ENCODE measurements at places on chromosomes 6 and 20.

GRCh38 chr6:90687775-90688380, 101.0 kb upstream of the MAP3K7 start:
- DNase-seq = no peak

DNA sequence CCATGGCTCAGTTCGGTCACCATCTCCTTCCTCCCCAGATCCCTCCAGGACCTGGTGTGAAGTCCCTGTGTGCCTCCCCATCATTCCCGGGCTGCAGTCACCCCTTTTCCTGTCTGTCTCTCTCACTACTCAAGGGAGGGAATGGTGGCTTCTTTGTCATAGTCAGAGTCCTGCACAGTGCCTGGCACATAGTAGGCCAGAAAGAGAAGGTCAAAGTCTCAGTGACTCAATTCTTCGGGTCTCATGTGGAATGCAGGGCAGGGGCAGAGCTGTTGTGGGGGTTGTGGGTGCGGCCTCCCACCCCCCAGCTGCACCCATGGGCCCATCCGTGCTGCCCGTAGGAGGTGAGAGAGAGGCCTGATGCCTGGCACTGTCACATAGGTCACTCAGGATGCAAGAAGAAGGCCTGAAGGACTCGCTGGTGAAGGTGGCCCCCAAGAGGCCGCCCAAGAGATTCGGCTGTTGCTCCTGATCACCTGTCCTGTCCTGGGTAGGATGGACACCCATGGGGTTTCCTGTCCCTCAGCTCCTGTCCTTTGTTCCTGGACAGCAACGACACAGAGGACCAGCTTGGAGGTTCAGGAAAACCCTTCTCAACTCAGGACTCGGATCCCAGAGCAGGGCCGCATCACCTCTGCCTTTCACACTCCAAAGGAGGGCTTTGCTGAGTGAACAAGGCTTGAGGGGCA, 34.1 kb downstream of the RAB44 start:
- DNase-seq = no peak

DNA sequence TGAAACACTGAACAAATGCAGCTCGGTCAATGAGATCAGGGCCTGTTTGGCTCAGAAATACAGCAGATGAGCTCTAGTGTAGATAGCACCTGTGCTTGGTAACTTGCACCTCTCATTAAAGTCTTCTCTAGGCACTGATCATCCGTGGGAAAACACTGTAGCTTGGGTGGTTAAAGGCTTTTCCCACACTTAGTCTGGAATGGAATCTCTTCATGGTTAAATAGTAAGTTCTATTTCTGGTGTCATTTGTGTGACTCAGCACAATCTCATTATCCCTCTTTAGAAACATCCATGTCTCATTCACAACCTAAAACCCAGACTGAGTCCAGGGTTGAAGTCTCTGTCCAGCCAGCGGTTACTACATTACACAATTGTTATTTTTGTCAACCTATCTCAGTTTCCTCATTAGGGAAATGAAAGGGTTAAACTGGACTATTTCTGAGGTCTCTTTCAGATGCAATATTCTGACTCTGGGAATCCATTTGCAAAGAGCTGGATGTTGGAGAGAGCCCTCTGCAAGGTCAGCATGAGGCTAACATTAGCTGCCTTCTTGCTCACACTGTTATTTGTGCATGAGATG, 125.0 kb downstream of the ZDHHC14 start:
- DNase-seq = peak; percentile 9

GRCh38 chr6:12844284-12845223, 128.0 kb downstream of the PHACTR1 start:
- DNase-seq = peak; percentile 36

DNA sequence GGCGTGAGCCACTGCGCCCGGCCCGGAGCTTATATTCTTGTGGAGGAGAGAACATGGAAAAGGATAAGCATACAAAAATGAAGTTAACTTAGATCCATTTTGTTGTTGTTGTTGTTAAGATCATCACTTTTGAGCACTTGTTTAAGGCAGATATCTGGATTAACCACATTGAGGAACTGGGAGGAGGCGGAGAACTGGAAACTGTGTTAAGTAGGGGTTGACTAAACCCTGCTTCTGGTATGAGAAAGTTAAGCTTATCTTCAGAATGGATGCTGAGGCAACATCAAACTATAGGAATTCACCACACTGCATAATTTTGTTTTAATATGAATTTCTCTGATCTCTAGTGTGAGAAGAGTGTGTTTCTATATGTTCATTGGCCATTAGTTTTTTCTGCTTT, 57.6 kb downstream of the GCNT2 start:
- DNase-seq = no peak

DNA sequence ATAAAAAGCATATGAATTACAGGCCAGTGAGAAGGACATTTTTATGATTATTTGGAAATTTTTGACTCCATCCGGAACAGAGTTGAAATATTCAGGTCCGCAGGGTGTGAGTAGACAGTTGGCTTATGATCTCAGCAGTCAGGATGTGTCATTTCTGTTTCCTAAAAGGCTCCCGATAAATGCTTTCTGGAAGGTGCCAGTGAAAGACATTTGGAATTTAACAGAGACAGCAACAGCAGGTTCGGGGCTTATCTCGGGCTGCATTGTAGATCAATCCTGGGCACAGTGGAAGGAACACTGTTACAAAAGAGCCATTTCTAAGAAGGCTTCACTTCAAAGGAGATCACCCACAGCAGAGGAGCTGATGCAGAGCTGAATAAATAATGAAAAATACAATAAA, 934.4 kb downstream of the KIF16B start:
- DNase-seq = no peak

- DNase-seq = no peak
Observed at GRCh38 chr6:25418454-25419052, 139.4 kb downstream of the CARMIL1 start.

DNA sequence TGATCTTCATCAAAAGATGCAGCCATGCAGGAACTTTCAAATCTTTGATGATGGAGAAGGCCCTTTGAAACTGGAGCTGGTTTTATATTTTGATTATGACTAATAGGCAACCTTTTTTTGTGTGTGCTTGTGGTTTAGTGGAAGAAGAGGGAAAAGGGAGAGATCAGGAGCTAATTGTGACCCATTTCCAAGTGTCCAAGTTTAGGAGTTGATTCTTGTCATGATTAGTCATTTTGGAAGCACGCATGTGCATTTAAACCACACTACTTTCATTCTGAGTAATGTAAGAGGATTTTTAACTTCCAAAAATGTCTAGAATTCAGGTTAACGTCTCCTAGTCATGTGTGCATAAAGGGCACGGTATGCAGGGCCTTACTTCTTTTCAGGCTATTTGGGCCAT, 3.5 kb downstream of the FOXO3 start:
- peak; percentile 96 for DNase-seq

DNA sequence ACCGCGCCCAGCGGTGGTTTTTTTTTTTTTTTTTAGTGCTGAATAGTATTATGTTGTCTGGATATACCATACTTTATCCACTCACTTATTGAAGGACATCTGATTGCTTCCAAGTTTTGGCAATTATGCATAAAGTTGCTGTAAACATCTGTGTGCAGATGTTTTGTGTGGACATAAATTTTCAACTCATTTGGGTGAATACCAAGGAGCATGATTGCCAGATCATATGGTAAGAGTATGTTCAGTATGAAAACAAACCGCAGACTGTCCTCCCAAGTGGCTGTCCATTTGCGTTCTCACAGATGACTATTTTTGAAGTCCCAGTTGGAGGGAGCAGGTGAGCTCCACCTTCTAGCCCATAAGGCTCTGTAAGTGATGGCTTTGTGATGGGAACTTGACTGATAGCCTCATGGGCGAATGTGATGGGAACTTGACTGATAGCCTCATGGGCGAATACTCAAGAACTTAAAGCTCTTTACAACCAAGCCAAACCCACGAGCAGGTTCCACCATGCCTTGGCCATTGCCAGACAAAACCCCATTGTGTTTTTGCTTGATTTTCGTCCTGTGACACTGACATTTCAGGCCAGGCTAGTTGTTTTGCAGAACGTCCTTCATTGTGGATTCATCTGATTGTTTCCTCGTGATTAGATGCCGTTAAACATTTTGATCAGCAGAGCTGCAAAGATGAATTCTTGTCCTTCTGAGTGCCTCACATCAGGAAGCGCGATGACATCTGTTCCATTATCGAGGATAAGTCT, 51.0 kb downstream of the ZBTB2 start:
- DNase-seq = no peak

DNA sequence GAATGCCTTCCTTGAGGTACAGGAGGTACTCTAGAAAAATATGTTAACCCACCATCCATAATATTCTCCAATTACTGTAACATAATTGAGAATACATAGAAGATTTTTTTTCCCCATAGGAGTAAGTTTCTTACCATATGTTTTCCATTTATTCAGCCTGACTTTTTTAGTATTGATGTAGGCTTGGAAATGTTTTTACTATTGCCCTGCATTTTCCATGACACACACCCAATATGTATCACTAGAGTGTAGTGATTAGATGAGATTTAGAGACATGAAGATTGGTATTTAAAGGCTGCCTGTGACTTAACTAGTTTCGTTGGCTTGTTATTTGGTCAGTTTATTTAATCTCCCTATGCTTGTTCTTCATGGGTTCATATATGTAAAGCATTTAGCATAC, 39.5 kb downstream of the KCNQ5 start:
- DNase-seq = no peak

GRCh38 chr6:69449887-69450286, 346.9 kb downstream of the LMBRD1 start:
- no peak for DNase-seq

GRCh38 chr6:7324520-7324919, 11.5 kb upstream of the SSR1 start:
- DNase-seq = no peak

- peak; percentile 82 for DNase-seq
Observed at GRCh38 chr6:52595796-52596130, 18.9 kb upstream of the TRAM2 start.

DNA sequence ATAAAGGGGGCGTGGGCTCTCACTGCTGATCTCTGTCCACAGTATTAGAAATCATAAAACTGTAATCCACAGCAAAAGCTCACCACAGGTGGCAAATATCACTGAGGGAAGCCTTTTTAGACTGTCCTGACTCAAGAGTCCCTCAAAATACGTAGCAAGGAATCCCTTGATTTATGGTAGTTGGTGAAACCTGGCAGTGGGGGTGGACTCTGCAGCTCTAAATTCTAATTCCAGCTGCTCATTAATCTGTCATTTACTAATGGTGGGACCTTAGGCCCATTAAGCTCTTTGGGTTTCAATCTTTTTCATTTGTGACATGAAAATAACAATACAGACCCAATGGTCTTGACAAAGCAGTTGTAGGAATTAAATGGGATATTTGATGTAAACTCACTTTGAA, 32.3 kb downstream of the GMDS start:
- DNase-seq = no peak

DNA sequence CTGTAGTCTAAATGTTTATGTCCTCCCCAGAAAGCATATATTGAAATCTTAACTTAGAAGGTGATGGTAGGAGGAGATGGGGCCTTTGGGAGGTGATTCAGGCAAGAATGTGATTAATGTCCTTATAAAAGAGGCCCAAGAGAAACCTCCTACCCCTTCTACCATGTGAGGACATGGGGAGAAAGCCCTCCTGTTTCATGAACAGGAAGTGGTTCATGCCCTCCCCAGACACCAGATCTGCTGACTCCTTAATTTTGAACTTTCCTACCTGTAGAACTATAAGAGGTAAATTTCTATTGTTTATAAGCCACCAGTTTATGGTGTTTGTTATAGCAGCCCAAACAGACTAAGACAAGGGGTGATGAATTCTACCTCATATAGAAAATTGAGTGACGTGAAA, 8.7 kb upstream of the ECT2L start:
- no peak for DNase-seq

- DNase-seq = no peak
Observed at GRCh38 chr6:9507136-9507895, 907.6 kb downstream of the TFAP2A start.

DNA sequence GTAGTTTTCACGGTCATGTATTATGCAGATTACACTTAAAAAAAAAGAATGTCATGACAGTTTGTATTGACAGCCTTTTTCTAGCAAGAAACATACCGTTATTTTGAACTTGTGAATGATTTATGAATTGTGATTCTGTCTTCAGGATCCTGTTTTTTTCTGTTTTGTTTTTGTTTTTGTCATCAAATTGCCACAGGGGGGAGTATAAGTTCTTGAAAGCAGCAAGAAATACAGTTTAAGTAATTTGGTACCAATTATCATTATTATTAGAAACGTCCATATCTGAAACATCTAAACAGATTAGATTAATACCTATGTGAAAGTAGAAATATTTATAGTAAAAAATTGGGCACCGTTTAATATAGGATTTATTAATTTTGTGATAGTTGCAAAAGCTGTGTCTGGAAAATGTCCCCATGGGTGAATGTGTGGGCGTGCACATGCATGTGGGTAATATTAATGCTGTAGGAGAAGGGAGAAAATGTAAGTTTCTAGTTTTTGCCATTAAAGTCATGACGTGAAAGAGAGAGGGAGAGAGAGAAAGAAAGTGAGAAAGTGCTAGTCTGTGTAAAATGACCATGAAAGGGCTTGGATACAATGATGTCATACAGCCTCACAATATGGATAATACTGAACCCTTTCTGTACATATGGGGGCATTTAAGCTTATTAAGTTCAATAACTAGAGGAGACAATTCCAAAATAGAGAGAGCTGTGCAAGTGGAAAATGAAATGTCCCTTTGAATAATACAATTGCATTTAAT, 9.4 kb upstream of the CCN2 start:
- no peak for DNase-seq

- no peak for DNase-seq
Observed at GRCh38 chr6:56745971-56746370, 103.3 kb upstream of the DST start.

- DNase-seq = peak; percentile 87
Observed at GRCh38 chr6:31822036-31822821, 5.3 kb upstream of the HSPA1B start.

Data from kidney tubule cell (primary cell).